ENCODE measurements at places on chromosomes 6 and 20.
A peak's percentile ranks its signal among the peaks of the same experiment; 100 is the strongest.

DNA sequence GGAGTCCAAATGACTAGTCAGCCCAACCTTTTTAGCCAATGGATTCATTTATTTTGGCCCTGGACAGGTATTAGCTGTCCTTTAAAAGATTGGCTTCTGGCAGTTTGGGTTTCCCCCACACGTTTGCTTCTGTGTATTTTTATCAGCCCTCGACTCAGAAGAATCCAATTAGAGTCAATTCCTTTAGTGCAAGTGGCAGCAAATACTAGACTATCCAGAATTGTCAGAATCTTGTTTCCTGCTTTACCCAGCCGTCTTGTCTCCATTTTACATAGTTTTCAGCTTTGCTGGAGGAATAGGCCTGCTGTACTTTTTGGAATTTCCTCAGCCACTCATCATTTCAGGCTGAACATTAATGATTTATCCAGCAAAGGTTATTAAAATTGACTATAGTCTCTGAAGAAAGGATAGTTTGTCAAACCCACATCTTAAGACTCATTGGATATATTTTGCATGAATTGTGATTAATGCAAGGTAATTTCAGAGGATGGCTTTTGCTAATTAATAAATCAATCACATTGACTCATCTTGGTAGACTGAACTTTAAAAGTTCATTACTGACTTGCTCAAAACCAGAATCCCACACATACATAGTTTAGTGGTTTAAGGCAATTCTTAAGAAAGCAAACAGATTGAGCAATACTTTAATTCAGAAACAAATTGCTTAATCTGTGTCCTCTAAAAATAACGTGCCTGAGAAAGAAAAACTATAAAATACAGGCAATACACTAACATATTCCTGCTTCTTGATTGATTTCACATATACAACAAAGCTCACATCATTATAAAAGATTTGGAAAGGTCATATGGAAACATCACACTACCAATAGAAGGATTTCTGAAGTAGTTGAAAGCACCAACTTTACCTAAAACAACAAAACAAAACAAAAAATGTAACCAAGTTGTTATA is 62.9 kb upstream of the ZNF217 start:
- DNase-seq: no peak

DNA sequence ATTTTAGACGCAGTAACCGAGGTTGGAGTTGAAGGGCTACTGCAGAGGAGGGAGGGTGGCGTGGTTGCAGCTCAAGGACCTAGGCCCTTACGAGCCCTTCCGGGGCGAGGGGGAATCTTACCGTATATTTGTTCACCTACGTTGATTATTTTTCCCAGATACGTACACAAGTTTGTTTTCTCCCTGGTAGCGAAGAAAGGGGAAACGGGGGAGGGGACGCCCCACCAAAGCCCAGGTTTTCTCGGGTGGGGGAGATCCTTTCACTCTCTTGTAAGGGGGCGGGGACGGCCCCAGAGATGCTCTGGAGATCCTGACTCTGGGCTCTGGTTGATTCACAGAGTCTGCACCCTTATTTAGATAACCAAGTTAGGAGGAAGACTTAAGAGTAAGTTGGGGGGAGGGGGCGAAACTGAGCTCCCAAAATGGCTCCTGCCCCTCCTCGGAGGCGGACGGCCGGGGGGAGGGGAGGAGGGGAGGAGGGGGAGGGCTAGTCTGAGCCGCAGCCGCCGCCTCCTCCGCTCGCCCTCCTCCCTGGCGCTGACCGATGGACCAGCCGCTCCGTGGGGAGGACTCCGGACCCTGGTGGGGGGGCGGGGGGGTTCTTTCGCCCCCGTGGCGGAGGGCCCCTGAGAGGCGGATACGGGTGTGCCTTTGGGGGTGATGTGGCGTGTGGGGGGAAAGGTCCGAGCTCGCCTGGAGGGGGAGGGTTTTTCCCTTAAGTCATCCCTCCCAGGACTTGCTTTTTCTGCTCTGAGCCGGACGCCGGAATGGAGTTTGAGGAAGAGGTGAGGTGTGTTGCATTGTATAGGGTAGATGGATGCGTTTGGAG is 2.2 kb downstream of the BRD2 start:
- DNase-seq: peak; percentile 91

DNA sequence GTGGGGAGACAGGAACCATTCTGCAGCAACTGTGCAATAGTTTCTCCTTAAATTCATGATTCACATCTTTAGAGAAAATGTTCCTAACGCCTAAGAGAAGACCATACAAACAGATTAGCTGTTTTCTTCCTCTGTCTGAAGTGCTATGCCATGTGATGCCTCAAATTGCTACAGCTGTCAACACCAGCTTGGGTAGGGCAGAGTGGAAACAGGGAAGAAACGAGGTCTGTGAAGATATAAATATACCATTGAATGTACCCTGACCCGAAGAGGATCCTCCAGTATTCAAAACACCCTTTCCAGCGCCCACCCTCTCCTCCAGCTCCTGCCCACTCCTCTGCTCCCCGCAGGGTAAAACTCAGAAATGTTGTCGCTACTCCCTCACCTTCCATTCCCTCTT is 40.3 kb upstream of the PRND start:
- no peak for DNase-seq

GRCh38 chr20:12640251-12640650 is 368.5 kb upstream of the SPTLC3 start:
- DNase-seq: no peak
